ENCODE measurements at places on chromosomes 16 and 17.

GRCh38 chr16:75022567-75022966, 23.7 kb downstream of the ZNRF1 start:
- DNase-seq: no peak

DNA sequence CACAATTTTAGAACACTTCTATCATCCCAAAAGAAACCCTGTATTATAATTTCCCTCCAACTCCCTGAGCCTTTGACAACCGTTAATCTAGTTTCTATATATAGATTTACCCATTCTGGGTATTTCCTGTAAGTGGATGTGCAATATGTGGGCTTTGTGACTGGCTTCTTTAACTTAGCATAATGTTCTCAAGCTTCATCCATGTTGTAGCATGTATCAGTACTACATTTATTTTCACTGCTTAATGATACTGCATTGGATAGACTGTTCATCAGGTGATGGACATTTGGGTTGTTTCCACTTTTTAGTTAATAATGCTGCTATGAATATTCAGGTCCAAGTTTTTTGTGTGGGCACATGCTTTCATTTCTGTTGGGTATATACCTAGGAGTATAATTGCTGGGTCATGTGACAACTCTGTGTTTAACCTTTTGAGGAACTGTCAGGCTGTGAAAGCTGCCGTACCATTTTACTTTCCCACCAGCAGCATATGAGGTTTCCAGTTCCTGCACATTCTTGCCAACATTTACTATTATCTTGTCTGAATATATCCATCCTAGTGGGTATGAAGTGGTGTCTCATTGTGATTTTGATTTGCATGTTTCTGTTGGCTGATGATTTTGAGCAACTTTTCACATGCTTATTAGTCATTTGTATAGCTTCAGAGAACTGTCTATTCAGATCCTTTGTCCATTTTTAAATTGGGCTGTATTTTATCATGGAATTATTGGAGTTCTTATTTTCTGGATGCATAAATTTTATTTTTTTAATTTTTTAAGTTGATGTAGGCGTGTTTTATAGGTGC, 16.4 kb downstream of the REXO5 start:
- no peak for DNase-seq

- DNase-seq: no peak
Observed at GRCh38 chr17:38749223-38750043, 1.3 kb upstream of the PCGF2 start.

GRCh38 chr17:28112606-28113005, 70.1 kb downstream of the NLK start:
- DNase-seq: no peak

- no peak for DNase-seq
Observed at GRCh38 chr16:89375021-89375420, 115.3 kb downstream of the ANKRD11 start.

DNA sequence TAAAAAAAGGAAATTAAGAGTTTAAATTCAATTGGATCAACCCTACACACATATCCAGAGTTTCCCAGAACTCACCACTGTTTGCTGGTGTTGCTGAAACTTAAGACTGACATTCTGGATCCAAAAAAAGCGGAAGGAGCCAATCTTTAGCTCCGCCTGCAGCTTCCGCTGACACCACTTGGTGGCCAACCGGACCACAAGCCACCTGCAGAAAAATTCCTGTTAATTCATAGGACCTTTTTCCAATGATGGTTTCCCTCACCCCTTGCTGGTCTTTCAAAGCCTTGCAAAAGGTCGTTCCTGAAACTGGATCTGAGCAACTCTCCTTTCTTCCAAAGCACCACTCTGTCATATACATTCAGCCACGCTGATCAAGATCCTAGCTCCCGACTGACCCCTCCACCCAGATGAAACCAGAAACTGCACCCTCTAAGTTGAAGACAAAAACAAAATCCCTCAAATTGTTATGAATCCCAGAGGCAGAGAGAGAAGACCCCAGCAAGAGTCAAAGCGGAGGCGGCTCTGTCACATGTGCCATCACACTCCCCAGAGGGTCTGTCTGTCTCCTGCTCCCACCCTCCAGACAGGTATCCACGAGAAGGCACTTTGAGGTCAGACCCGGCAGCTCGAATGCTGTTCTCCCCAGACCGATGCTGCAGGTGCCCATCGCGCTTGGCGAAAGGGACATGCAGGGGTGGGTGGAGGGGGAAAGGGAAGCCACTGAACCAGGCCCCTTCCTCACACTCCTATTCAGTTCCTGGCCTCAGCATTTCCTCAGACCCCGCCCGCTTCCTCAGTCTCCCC, 773 bp downstream of the BLTP2 start:
- no peak for DNase-seq

DNA sequence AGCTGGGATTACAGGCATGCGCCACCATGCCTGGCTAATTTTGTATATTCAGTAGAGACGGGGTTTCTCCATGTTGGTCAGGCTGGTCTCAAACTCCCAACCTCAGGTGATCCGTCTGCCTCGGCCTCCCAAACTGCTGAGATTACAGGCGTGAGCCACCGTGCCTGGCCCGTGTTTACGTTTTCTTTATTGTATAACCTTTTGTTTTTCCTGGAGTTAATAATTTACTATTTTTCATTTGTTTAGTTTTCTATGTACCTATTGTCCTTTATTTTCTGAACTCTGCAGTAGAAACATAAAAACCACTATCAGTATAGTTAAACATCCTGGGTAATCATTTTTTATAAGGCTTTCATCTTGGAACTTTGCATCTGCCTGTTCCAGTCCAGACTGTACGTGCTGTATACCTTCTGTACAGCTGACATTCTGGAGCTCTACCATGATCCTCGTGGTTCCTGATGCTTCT, 73.6 kb downstream of the PPM1E start:
- DNase-seq: no peak

- DNase-seq: no peak
Observed at GRCh38 chr17:14672830-14673229, 371.9 kb downstream of the HS3ST3B1 start.
